ENCODE measurements at places on chromosomes 5 and 9.
A peak's percentile ranks its signal among the peaks of the same experiment; 100 is the strongest.

- H3K27me3 ChIP-seq, result no peaks in the 10 kb centered on the region
- no peak overlapping the region for H3K4me3 ChIP-seq
Measured at GRCh38 chr9:94212531-94212930, 46.6 kb upstream of the ZNF169 start.

GRCh38 chr5:107538805-107539445, 131.8 kb downstream of the EFNA5 start:
- peaks cover 17% of the 10 kb centered on the region for H3K4me1 ChIP-seq
- H3K36me3 ChIP-seq, result no peaks in the 10 kb centered on the region
- H3K27me3 ChIP-seq, result no peaks in the 10 kb centered on the region
- H3K27ac ChIP-seq, result no peak overlapping the region

- H3K4me3 ChIP-seq, result peak overlapping the region; percentile 52
- H3K36me3 ChIP-seq, result peaks cover 18% of the 10 kb centered on the region
- peak overlapping the region; percentile 99 for H3K27ac ChIP-seq
- H3K27me3 ChIP-seq, result no peaks in the 10 kb centered on the region
- H3K4me1 ChIP-seq, result peaks cover 27% of the 10 kb centered on the region
Measured at GRCh38 chr5:141513627-141514329, 24.9 kb downstream of the PCDHGC5 start.

DNA sequence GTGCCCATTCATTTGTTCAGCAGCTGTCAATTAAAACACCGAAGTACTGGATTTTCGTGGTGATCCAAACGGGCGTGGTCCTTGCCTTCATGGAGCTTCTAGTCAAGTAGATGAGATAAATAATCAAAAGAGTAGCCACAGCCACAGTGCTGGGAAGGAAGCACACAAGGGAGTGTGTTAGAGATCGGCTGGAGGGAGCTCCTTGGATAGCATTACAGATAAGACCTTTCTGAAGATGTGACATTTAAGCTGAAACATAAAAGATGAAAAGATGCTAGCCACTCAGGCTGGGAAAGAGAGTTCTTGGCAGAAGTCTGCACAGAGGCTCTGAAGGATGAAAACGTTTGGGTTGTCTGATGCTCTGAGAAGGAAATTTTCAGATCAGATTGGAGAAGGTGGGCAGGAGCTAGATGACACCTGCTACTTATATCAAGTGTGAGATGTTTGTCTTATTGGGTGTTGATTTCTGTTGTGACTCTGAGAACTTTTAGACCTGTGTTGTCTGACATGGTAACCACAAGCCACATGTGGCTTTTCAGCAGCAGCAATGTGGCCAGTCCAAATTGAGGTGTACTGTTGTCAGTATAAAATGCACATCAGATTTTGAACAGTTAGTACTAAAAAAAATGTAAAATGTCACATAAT, 123.9 kb downstream of the TLE4 start:
- no peak for DNase-seq
- no peaks in the 10 kb centered on the region for H3K36me3 ChIP-seq
- no peak overlapping the region for H3K27ac ChIP-seq
- no peak overlapping the region for H3K4me3 ChIP-seq
- no peaks in the 10 kb centered on the region for H3K4me1 ChIP-seq
- no peaks in the 10 kb centered on the region for H3K27me3 ChIP-seq

DNA sequence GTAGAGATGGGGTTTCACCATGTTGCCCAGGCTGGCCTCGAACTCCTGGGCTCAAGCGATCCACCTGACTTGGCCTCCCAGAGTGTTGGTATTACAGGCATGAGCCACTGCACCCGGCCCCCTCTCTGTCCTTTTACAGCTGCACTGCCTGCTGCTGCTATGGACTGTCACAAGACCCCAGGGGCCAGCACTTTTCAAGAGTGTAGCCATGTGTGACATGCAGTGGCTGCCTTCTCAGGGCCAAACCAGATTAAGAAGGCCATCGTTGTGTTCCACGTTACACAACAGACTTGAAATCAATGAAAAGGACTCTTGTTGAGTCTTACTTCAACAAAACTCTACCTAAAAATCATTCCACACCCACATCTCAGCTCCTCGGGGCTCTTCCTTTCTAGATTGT, 78.9 kb upstream of the ICE1 start:
- no peaks in the 10 kb centered on the region for H3K36me3 ChIP-seq
- H3K4me1 ChIP-seq, result no peaks in the 10 kb centered on the region
- no peaks in the 10 kb centered on the region for H3K27me3 ChIP-seq
- DNase-seq, result no peak
- no peak overlapping the region for H3K4me3 ChIP-seq
- H3K27ac ChIP-seq, result no peak overlapping the region

GRCh38 chr5:67377631-67378030, 181.0 kb upstream of the CD180 start:
- no peak overlapping the region for H3K27ac ChIP-seq
- H3K4me3 ChIP-seq, result no peak overlapping the region
- DNase-seq, result no peak
- H3K36me3 ChIP-seq, result no peaks in the 10 kb centered on the region
- no peaks in the 10 kb centered on the region for H3K4me1 ChIP-seq

- no peaks in the 10 kb centered on the region for H3K4me1 ChIP-seq
- H3K27ac ChIP-seq, result no peak overlapping the region
- peak overlapping the region; percentile 27 for H3K4me3 ChIP-seq
- no peak for DNase-seq
- no peaks in the 10 kb centered on the region for H3K27me3 ChIP-seq
Measured at GRCh38 chr9:110316261-110317075, 21.2 kb downstream of the TXNDC8 start.

- H3K27me3 ChIP-seq, result no peaks in the 10 kb centered on the region
- H3K4me3 ChIP-seq, result no peak overlapping the region
- H3K27ac ChIP-seq, result no peak overlapping the region
- H3K4me1 ChIP-seq, result no peaks in the 10 kb centered on the region
- no peaks in the 10 kb centered on the region for H3K36me3 ChIP-seq
Measured at GRCh38 chr5:170449232-170449631, 54.6 kb upstream of the KCNIP1 start.

GRCh38 chr5:1104327-1105006, 7.4 kb downstream of the SLC12A7 start:
- H3K36me3 ChIP-seq, result no peaks in the 10 kb centered on the region
- H3K4me3 ChIP-seq, result no peak overlapping the region
- DNase-seq, result no peak
- H3K4me1 ChIP-seq, result peaks cover 4% of the 10 kb centered on the region

GRCh38 chr5:96926276-96926675, 9.6 kb upstream of the LNPEP start:
- H3K4me3 ChIP-seq, result no peak overlapping the region
- no peaks in the 10 kb centered on the region for H3K27me3 ChIP-seq
- no peaks in the 10 kb centered on the region for H3K36me3 ChIP-seq
- H3K4me1 ChIP-seq, result no peaks in the 10 kb centered on the region
- no peak for DNase-seq
- no peak overlapping the region for H3K27ac ChIP-seq

GRCh38 chr5:153974131-153974812, 64.4 kb downstream of the FAM114A2 start:
- H3K27ac ChIP-seq, result no peak overlapping the region
- H3K4me3 ChIP-seq, result no peak overlapping the region
- H3K4me1 ChIP-seq, result no peaks in the 10 kb centered on the region
- no peaks in the 10 kb centered on the region for H3K27me3 ChIP-seq
- H3K36me3 ChIP-seq, result no peaks in the 10 kb centered on the region

DNA sequence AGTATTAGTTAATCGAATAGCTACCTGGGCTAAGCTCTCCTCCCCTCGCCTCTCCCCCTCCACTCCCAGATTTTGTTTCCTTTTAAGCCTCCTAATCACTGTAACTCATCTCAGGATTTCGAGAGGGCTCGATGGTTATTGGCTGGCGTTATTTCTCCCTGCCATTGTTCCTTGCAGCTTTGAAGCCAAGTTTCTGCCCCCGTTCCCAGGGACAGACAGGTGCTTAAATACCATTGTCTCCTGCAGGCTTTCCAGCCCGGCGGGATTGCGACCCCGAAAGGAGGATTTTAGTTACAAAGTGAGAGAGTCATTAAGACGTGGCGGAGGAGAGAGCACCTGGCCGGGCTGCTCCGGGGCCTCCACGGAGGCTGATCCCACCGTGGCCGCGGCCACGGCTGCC, 46.2 kb downstream of the ASS1 start:
- no peaks in the 10 kb centered on the region for H3K4me1 ChIP-seq
- DNase-seq, result no peak
- H3K4me3 ChIP-seq, result no peak overlapping the region
- H3K36me3 ChIP-seq, result peaks cover 58% of the 10 kb centered on the region
- H3K27ac ChIP-seq, result no peak overlapping the region

DNA sequence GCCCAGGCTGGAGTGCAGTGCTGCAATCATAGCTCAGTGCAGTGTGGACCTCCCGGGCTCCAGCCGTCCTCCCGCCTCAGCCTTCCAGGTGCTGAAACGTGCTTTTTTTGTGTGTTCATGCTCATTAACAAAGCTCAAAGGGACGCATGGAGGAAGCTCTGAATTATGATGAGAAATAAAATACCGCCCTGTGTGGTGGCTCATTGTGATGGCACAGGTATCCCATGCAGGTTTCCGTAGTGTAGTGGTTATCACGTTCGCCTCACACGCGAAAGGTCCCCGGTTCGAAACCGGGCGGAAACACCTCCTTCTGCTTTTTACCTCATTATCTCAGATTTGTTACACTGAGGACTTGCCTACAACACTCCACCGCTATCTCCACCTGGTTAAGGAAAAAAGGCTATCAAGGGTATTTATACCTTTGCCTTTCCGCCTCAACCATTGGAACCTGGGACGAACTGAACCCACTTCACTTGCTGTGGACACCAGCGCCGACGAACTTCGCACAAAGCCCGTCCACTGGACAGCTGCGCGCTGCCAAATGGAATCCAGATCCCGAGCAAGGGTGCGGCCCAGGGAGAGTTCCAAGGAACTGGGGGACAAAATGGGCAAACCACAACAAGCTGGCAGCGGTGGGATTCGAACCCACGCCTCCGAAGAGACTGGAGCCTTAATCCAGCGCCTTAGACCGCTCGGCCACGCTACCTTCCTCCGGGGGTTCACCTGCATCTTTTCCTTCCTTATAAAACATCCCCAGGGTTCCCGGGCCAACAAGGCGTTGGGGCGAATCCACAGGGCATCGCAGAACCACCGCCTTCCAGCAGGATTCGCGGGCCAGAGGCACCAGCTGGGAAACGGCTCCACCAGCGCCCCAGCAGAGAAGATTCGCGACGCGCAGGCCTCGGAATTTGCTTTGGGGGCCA, 26.3 kb downstream of the OR2V2 start:
- H3K4me3 ChIP-seq, result no peak overlapping the region
- no peaks in the 10 kb centered on the region for H3K36me3 ChIP-seq
- peaks cover 12% of the 10 kb centered on the region for H3K27me3 ChIP-seq
- DNase-seq, result no peak
- no peaks in the 10 kb centered on the region for H3K4me1 ChIP-seq

DNA sequence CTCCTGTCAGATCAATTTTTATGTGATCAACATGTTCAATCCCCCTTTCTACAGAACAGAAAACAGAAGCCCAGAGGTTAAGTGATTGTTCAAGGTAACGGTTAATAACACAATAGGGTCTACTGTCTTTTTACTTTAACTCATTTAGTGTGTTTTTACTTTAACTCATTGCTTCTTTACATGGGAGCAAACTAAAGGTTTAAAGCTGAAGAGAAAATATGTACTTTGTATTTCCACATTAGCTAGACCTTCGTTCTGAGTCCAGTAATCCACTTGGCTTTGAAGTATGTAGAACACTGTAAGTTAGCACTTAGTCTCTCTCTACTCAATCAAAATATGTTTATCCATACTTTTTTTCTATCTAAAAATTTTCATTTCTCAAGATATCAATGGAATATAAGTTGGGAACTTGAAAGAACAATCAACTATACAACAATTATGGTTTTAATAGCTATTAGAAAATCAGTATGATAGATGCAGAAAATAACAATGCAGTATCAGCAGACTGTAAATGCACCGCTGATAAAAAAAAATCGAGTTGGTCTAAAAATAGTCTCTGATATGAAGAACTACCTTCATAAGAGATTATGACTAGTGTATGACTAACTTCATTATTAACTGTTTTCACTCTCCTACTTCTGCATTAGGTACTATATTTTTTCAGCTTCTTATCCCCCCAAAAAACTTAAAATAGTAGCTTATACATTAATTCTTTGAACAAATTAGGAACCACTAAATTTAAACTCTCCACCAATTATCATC, 20.6 kb downstream of the PGGT1B start:
- no peak for DNase-seq
- no peak overlapping the region for H3K27ac ChIP-seq
- no peaks in the 10 kb centered on the region for H3K27me3 ChIP-seq
- H3K36me3 ChIP-seq, result peaks cover 7% of the 10 kb centered on the region
- H3K4me1 ChIP-seq, result no peaks in the 10 kb centered on the region

DNA sequence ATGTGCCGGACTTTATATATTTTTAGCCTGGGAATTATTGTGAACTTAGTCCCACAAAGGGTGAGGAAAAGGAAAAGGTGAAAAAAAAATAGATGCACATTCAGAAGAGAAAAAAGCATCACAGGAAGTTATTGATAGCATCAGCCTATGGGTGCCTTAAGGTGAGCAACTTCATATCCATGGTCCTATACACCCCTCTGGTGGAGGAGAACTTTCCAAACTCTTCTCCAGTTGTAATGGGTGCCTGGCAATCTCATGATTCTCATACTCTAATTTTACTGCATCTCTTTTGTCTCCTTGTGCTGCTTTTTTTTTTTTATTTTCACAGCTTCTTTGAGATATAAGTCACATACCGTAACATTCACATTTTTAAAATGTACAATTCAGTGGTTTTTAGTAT, 107.4 kb downstream of the JAKMIP2 start:
- H3K4me1 ChIP-seq, result no peaks in the 10 kb centered on the region
- no peak overlapping the region for H3K4me3 ChIP-seq
- no peaks in the 10 kb centered on the region for H3K27me3 ChIP-seq
- DNase-seq, result no peak
- H3K27ac ChIP-seq, result no peak overlapping the region

- H3K4me3 ChIP-seq, result no peak overlapping the region
- no peak for DNase-seq
- H3K4me1 ChIP-seq, result no peaks in the 10 kb centered on the region
- no peak overlapping the region for H3K27ac ChIP-seq
- peaks cover 21% of the 10 kb centered on the region for H3K36me3 ChIP-seq
Measured at GRCh38 chr9:37917313-37917731, 13.4 kb upstream of the SLC25A51 start.

DNA sequence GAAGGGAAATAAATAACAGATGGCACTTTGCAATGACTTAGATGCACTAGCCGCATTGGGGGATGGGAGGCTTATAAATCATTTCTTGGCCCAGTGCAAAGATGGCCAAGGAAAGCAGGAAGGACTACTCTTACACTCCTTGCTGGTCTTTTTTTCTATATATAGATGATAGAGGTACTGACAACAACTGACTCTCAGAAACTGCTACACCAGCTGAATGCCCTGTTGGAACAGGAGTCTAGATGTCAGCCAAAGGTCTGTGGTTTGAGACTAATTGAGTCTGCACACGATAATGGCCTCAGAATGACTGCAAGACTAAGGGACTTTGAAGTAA, 1.7 kb downstream of the CCNG1 start:
- peaks cover 5% of the 10 kb centered on the region for H3K4me1 ChIP-seq
- H3K27ac ChIP-seq, result no peak overlapping the region
- peaks cover 21% of the 10 kb centered on the region for H3K36me3 ChIP-seq
- no peak for DNase-seq
- H3K27me3 ChIP-seq, result no peaks in the 10 kb centered on the region

DNA sequence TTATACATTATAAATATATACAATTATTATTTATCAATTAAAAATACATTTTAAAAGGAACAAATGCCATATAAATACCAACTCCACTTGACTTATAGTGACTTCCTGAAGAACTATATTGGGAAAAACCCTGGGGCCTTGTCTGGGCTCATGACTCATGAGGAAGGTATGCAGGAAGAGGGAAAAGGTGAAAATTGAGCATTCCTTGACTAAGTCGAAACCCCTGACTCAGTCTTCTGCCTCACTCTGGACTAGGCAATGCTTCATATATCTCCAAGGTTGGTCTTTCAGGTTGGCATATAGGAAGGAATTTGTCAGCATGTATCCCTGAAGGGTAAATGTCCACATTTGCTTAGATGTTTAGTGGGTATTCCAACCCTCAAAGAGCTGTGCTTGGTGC, 78.5 kb downstream of the SH3TC2 start:
- H3K4me3 ChIP-seq, result no peak overlapping the region
- H3K4me1 ChIP-seq, result no peaks in the 10 kb centered on the region
- H3K27ac ChIP-seq, result no peak overlapping the region
- H3K36me3 ChIP-seq, result no peaks in the 10 kb centered on the region
- no peaks in the 10 kb centered on the region for H3K27me3 ChIP-seq

Data from ascending aorta (tissue), 2 donors.